Thymus (tissue), 14 donors: ENCODE measurements at places on chromosomes 7 and 10.

GRCh38 chr7:47535704-47536628, 45.9 kb downstream of the TNS3 start:
- no peak for DNase-seq

GRCh38 chr10:64626924-64627323, 1105.7 kb downstream of the REEP3 start:
- DNase-seq, result no peak

- DNase-seq, result no peak
Observed at GRCh38 chr10:11538834-11539190, 72.6 kb downstream of the USP6NL start.

DNA sequence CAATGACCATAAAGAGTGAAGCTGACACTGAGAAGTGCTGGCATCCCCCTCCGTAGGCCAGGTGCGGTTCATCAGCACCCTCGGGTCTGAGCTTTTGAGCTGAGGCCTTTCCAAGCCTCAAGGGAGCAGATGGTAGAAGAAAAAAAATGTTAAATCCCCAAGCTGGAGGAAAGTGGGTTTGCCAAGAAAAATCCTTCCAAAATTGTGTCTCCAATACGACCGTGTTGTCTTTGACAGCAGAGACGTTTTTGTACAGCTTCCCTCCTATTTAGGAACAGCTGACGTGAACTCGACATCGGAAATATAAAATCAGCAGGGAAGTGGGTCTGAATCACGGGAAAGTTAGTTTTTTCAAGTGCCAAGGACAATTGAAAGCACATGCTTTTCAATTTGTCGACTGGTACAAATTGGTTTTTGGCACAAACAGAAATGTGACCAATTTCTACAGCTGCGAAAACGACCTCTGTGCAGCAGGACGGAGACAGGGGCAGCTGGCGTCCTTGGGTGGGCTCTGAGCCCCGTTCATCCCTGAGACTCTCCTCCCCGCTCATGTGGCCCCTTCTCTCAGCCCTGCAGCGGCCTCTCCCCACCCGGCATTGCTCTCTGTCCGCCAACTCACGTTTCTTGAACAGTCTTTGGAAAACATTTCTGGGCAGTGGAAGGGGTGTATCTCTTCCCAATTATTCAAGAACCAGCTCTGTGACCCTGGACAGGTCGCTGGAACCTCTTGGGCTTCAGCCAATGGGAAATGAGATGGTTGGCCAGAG, 89.9 kb downstream of the PAXIP1 start:
- DNase-seq, result no peak

- no peak for DNase-seq
Observed at GRCh38 chr7:69744026-69744425, 145.8 kb downstream of the AUTS2 start.

DNA sequence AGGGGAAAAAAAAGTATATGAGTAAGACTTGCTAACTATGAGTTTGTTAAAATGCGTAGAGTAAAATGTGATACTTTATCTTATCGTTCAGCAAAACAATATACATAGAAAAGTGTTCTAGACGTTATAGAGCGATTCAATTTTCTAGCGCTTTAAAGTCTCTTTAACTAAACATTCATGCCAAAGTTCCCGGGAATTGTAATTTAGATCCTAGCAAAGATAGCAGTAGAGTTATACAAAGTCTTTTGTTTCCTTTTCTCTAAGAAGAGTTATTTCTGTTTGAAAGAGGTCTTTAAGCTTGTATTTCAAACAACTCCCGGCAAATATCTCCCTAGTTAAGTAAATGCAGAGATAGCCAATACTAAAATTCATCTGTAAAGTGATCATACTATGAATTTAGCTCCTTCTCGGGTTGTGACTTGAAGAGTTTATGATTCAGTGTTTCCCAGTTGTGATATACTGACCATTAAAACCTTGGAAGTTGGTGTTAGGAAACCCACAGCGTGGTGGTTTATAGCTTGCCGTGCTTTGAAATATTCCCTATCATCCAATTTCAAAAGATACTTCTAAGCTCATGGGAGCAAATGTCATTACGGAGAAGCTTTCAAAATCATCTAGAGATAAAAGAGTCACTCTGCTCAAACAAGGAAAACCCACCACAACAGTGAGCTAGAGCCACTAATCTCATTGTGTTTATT, 171.7 kb downstream of the CSTF2T start:
- DNase-seq, result no peak

- DNase-seq, result no peak
Observed at GRCh38 chr7:120738816-120739215, 119.1 kb downstream of the TSPAN12 start.
